ENCODE measurements at places on chromosomes 11 and 22.

GRCh38 chr22:20093418-20094196 lies 13.6 kb downstream of the DGCR8 start:
- DNase-seq: no peak

DNA sequence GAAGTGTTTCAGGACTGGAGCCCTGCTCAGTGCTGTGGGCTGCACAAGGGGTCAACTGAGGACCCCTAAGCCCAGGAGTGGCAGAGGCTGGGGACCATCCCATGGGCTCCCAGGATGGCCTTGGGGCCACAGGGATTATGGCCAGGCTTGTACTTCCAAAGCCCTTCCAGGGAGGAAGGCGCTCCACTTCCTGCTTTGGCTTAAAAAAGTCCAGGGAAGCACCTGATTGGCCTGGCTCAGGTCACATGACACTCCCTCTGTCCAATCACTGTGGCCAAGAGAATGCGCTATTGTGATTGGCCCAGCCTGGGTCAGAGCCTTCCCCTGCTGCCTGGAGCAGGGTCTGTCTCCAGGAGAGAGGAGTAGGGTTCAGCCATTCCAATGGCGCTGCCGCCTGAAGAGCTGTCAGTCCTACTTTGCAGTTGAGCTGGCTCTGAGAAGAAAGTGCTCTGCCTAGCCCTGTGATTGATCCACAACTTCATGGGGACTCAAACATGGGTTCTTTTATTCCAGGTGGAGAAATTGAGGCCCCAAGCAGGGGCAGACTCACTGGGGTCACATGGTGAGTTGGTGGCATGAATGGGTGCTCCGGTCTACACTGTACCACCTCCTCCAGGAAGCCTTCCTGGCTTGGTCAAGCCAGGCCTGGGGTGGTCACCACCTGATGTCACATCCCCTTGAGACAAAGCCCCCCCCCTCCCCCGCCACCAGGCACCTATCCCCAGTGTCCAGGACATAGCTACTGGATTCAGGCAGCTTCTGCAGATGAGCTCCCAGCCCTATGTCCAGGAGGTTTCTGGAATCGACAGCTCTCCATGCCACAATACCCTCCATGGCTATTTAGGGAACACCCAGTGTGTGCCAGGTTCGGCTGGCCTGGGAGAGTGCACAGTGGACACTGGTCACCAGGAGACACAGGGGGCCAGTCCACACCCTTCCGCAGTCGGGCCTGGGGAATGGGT lies 48.2 kb downstream of the RTN4R start:
- no peak for DNase-seq

GRCh38 chr22:20863366-20863765 lies 4.6 kb downstream of the SNAP29 start:
- DNase-seq: no peak

DNA sequence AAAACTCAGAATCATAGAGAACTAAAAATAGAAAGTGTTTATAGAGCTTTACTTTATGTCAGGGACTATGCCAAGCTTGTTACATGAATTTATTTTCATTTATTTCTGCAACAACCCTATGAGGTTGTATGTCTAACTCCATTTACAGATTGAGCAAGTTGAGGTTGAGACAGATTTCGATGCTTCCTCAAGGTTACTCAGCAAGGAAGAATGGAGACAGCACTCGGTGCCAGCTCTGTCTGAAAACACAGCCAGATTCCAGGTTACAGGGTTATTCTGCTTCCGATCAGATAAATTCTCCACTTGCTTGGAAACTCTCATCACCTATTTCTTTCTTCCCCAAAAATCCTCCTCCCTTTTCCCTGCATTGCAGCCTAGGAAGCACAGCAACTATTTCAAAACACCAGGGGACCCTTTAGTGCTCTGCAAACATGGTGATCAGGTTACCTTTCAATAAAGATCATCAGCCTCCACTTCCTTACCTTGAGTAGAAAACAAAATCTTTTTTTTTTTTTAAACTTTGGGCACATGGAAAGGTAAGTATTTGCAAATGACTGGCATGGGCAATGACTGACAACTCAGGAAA lies 7.0 kb downstream of the MMP3 start:
- DNase-seq: no peak

DNA sequence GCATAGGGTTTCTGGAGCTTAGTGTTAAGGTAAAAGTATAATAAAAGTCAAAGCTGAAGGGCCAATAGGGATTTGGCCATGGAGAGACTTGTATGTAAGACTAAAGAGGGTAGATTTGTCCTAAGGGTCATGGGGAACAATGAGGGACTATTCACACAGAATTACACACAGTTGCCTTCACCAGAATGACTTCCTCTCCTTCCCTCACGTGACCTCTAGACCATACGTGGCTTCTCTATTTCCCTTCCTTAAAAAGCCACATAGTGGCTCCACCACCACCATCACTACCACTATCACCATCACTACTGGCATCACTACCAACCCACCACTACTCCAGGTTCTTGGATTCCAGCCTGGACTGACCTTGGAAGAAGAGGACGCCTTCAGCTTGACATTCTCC lies 2.8 kb downstream of the HPX start:
- DNase-seq: peak; percentile 60

DNA sequence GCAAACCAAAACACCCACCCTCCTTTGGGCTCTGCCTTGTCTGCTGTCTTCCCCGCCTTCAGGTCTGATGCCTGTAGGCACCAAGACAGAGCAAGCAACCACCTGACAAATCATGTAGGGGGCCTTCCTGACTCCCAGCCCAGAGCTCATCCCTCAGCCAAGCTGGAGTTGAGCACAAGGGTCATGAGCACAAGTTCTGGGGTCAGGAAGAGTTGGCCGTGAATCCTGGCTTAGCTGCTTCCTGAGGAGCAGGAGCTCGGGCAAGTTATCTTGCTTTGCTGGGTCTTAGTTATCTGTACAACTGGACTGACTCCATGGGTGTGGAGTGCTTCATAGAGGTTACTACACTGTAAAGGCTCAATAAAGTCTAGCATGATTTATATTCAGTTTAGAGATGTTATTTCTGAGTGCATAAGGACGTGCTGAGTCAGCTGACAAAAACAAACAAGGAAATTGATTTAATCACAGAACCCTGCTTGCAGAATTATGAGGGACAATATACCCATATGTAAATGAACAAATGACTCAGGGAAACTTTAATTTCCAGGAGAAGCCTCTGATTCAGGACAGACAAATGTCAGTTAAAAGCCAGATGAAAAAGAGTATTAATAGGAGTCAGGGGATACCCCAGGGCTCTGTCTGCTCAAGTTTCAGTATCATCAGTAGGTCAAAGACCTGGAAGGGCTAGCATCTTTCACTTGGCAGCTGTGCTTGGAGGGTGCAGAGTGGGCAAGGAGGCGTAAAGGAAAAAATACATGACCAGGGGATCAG lies 15.0 kb upstream of the APOA1 start:
- DNase-seq: no peak

DNA sequence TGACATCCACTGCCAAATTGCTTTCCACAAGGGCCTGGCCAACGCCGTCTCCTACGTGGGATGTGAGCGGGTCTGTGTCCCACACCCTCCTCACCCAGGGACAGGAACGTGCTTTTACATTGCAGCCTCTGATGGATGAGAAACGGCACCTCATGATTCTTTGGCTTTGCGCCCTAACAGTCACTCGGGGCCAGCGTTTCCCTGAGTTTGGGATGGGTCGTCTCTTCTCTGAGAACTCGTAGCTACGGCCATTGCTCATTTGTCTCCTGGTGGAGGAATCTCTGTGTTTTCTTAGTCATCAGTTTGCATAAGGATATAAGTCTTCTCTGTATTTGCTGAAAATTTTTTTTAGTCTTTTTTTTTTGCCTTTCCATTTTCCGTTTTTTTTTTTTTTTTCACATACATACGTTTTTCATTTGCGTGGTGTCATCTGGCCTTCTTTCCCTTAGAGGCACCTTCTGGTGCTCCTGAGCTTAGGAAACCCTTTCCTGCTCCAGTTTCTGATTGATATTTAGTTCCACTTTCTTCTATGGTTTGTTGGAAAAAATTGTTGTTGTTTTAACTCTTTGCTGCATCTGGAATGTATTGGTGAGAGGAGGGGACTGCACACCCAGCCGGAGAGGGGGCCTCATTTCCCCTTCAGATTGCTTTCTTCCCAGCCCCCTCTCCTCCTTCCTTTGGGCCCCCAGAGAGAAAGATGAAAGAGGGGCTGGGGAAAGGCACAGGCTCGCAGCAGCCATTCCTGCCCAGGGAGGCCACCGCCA lies 12.0 kb downstream of the TNNT3 start:
- DNase-seq: no peak

- DNase-seq: no peak
Observed at GRCh38 chr11:4018641-4019040, 76.0 kb upstream of the RRM1 start.

DNA sequence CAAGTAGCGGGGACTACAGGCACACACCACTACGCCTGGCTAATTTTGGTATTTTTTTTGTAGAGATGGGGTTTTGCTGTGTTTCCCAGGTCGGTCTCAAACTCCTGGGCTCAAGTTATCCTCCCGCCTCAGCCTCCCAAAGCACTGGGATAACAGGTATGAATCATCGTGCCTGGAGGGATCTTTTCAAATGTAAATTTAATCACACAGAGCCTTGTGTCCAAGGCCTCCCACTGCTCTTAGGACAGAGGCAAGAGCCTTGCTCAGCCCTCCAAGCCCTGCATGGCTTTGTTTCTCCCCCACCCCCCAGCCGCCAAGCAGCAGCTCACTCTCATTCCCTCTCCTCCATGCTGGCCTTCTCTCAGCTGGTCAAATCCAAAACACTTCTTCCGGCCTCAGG lies 75.3 kb upstream of the CREB3L1 start:
- DNase-seq: no peak

GRCh38 chr11:12687740-12688139 lies 13.5 kb downstream of the TEAD1 start:
- no peak for DNase-seq

DNA sequence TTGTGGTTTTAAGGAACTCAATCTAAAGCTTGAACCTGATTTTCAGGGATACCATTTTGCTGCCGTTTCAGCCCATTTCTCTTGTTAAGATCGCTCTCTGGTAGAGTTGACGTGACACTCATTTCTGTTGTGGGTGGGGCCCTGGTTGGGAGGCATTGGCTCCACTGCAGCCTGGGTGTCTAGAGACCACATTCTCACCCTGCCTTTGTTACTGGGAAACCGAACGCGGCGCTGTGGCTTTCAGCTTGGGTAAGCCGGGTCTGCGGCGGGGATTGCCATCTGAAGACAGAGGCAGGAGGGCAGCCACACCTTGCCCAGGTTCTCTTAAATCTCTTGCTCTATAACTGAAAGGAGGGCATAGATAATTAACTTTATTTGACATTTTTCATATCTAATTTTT lies 3.2 kb downstream of the EHF start:
- peak; percentile 85 for DNase-seq

GRCh38 chr22:32951807-32952153 lies 106.4 kb downstream of the SYN3 start:
- no peak for DNase-seq

- no peak for DNase-seq
Observed at GRCh38 chr11:79413268-79413667, 27.6 kb downstream of the TENM4 start.

DNA sequence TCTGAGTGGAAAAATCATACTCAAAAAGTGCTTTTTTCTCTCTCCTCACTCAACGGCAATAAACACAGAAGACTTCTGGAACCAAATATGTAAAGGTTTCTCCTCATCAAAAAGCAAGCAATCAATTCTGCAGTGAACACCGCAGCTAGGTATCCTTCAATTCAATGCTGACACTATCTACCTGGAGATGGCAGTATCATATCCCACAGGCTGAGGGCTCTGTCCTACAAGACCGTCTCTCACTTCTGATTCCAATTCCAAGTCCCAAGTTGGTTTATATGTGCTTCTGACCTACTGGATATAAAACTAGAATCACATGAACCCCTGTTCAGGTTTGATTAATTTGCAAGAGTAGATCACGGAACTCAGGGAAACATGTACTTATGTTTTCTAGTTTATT lies 59.7 kb upstream of the LUZP2 start:
- no peak for DNase-seq

GRCh38 chr11:68037411-68038225 lies 1.2 kb upstream of the TCIRG1 start:
- DNase-seq: no peak

Measured in activated CD8-positive, alpha-beta memory T cell treated with anti-CD3 and anti-CD28 coated beads, Interleukin-2, amount 10 ng/mL, durations not matched to agents 7 days and 5 days (primary cell).